ENCODE measurements at places on chromosomes 1 and 21.

GRCh38 chr1:66438501-66438900 lies 95.5 kb upstream of the SGIP1 start:
- DNase-seq, result no peak

DNA sequence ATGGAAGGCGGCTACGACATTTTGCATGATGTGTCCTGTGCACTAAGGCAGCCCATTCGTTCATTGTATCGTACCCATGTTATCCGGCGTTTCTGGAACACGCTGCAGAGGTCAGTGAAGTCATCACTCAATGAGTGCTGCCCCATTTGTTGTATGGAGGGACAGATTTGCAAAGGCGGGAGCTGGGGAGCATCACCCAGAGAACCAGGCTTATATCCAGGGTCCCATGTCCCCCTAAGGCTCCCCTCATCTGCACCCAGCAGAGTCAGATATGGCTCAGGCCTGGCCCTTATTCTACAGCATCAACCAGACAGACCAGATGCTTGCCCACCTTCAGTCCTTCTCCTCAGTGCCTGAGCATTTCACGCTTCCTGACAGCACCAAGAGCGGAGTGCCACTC lies 31.2 kb downstream of the SZT2 start:
- no peak for DNase-seq

- no peak for DNase-seq
Measured at GRCh38 chr1:39270368-39270767, 65.9 kb downstream of the MACF1 start.

DNA sequence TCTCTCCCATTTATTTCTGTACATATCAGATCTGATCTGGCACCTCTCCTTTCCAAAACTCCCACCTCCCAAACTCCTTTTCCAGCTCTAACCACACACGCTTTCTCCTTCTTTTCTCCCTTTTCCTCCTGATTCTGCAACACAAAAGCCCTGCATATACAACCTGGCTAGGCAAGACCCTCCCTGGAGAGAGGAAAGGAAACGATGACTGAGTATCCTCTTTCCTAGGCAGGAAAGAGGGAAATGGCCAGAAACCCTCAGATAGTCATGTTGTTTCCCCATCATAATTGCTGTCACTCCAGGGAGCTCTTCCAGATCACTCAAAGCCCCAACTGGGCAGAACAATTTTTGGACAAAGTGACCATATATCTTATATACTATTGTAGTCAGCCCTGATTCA lies 32.3 kb upstream of the PRELP start:
- no peak for DNase-seq

GRCh38 chr21:22421416-22422180 lies 1423.4 kb downstream of the NCAM2 start:
- DNase-seq, result no peak

GRCh38 chr1:89350298-89350697 lies 13.6 kb upstream of the GBP6 start:
- no peak for DNase-seq

DNA sequence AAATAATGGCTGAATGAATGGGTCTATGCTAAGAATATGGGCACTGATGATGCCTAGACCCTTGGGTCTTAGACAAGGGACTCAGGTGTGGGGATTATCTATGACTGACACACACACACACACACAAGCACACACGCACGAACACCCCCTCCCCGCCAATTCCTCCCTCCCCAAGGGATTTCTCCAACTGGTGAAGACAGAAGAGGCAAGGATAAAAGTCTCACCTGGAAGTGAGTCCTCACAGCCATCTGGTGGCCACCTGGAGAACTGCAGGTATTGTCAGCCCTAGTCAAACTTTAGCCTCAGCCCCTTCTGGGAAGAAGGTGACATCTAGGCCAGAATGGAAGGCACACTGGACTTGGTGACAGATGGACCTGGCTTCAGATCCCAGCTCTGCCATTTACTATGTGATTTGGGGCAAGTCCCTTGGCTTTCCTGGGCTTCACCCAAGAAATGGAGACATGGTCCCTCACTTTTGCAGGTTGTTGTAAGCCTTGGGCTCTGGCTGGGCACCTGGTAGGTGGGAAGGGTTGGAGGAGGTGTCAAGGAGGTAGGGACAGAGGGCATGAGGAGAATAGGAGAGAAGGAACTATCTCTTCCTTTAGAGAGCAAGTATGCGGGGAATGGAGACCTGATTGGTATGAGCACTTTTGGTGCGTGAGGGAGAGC lies 4.0 kb upstream of the GPR3 start:
- DNase-seq, result no peak

GRCh38 chr1:206834711-206835110 lies 30.7 kb upstream of the IL20 start:
- no peak for DNase-seq

- DNase-seq, result no peak
Measured at GRCh38 chr1:59751801-59752200, 62.9 kb upstream of the HOOK1 start.

DNA sequence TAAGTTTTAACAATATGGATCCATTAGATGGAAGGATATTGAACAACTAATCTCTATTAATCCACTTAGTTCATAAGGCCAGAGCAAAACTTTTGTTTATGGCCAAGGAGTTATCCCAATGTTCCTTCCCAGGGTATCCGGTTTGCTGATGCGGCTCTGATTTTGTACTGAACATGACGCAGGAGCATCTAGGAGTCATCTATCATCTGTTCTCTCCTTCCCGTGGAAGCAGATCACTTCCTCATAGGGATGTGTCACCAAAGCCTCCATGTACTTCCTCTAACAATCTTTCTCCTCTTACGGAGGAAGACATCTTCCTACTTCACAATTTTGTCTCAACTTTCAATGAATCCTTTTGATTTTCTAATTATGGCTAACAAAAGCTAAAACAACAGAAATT lies 206.6 kb downstream of the APP start:
- no peak for DNase-seq

GRCh38 chr1:51610637-51611036 lies 6.3 kb upstream of the OSBPL9 start:
- DNase-seq, result no peak

DNA sequence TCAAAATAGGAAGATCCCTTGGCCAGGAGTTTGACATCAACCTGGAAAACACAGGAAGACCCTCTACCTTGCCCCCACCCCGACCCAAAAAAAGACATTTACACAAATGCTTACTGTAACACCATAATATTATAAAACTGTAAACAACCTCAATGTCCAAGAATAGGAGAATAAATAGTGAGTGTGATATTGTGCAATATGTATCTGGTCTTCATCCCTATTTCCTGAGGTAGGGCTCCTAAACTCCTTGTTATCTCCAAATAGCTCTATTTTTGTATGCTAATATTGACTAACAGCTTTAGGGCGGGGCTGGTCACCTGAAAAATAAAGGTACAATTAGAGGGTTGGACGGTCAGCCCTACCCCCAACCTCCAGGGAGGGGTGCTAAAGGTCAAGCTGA lies 23.5 kb downstream of the RSBN1 start:
- no peak for DNase-seq

GRCh38 chr1:213251972-213252371 lies 200.9 kb downstream of the RPS6KC1 start:
- DNase-seq, result no peak

DNA sequence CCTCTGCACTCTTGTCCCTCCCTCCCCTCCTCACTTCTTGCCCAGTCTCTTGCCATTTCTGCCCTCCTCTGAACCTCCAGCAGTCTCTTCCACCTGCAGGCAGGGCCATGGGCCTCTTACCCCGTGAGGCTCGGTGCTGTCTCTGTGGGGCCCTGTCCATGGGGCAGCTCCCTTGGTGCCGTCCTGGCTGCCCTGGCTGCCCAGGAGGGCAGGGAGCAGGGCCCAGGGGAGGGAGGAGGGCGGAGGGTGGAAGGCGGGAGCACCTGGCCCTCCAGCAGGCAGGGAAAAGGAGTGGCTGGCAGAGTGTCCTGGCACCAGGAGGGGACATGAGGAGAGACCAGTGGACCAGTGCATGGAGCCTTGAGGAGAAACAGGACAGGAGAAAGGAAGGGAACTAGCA lies at the start of gene RORC:
TSS of gene RORC (minus strand) at position 198 of the 400 bp plus-strand sequence. CDS start at position 160, 38 bp downstream.
- no peak for DNase-seq

DNA sequence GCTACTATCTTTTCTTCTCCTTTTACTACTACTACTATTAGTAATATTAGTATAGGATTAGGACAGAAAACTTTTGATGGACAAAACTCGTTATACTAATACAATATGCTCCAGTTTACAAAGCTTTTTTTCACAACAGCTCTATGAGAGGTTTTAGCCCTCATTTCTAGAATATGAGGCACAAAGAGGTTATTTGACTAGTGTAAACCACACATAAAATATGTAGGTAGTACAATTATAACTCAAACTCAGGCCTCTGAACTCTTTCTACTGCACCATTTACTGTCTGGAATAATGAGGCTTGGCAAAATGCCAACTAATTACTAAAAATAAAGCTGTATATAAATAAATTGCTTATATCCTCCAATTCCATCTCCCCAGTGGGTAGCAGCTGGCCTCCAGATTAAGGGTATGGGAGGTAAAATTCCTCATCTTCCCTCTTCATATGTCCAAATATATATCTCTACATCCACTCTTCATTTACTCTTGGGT lies 99.9 kb downstream of the LYST start:
- DNase-seq, result no peak

DNA sequence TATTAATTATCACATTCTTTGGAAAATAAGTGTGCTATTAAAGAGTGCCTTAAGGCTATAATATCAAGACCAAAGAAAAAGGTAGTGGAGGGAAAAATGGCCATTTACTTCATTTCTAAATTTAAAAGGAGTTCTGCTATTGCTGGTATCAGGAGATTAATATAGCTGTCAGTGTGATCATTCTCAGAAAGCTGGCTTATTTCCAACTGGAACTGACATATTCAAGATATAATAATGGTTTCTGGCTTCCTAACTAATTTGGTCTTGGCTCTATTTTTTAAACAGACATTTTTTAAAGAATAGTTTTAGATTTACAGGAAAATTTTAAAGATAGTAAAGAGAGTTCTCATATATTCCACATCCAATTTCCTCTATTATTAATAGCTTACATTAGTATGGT lies 42.0 kb downstream of the ZC3H11B start:
- no peak for DNase-seq

GRCh38 chr1:93805027-93805610 lies 73.9 kb downstream of the DNTTIP2 start:
- no peak for DNase-seq

GRCh38 chr1:18716112-18716784 lies 85.6 kb downstream of the PAX7 start:
- DNase-seq, result no peak

GRCh38 chr1:58768971-58769808 lies 14.7 kb downstream of the JUN start:
- DNase-seq, result no peak

Measured in GM04504 (cell line).